ENCODE measurements at places on chromosomes 2 and 18.
A peak's percentile ranks its signal among the peaks of the same experiment; 100 is the strongest.

DNA sequence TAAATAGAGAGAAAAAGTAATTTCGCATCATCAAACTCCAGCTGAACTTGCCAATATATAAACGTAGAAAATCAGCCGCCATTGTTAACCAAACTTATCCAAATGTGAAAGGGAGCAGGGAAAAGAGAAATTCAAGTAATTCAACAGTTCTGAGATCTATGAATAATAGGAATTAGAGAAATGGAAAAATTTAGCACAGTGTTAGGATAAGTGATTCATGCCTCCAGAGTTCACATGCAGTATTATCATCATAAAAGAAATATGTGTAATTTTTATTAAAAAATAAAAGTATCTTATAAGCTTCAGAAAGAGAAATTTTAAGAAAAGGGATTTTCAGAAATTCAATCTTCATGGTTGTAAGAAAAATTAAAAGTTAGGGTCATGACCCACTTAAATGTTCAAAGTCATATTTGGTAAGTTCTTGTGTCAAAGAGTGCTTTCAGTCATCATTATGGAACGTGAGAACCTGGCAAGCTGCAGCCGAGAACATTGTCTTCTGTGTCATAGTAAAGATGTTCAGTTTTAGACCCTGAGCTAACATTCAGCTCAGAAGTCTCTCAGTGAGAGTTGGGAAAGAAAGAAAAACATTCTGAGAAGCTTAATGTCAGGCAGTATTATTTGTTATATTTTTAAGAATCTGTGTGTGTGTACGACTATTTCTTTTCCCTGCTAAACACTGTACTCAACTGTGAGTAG, 414.3 kb upstream of the RGPD4 start:
- no peak for DNase-seq

DNA sequence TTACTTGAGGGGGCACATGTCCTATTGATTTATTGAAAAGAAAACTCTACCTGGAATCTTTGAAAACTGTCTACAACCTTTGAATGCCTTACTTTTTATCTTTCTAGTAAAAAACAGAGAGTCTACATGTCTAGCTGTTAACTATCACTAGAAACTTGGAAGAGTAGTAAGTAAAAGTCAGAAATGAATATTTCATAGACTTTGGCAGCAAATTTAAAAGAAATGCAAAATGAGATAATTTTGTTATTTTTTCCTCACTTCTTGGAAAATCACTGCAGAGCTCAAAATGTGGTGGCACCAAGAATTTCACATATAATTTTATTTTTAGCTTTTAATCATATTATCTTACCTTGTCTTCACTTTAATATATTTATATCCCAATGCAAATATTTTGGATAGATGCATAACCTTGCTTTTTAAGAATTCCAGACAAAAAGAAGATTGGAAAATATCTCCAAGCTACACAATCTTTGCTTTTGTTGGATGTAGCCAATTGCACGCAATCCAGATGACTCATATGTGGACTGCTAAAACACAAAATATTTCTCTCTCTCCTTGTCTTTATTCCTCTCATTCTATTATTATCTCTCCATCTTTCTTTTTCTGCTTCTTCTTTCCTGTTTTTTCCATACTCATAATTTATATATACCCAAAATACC, 92.2 kb upstream of the DSEL start:
- DNase-seq, result no peak

- DNase-seq, result peak; percentile 30
Observed at GRCh38 chr18:31506024-31506742, 8.2 kb downstream of the DSG2 start.

DNA sequence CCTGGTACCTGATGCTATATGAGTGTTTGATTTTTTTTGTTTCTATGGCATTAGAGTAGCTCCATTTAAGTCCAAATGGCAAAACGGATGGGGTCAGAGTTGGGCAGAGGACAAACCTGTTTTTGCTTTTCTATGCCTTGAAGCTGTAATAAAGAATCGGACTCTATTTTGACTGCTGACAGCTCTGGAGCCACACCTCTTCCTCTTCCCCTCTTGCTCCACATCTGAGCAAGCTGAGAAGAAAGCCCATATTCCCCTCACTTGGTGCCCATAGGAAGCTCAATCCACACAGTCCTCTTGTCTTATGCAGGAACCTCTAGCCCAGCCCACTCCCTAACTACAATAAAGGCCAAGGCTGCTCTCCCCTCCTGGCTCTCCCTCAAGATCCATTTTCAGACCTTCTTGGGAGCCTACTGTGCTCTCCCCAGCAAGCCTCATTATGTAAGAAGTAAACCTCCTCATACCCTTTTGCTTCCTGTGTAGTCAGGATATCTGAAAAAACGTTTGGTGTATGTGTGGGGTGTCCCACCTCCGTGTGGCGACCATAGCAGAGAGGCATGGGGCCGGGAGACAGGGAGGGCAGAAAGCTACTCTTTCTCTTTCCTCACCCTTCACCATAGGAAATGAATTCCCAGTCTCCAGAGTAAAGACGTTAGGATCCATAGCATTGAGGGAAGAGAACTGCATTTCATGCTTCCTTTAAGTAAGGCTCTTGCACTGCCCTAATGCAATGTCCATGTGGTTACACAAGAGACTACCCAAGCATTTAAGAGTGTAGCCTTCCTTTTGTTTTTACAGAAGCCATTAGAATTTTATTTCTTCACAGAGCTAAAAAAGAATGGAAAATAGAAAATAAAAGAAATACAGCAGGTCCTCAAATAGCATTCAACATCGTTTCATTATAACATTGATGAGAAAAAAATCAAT, 41.9 kb upstream of the RAPGEF4 start:
- DNase-seq, result no peak

DNA sequence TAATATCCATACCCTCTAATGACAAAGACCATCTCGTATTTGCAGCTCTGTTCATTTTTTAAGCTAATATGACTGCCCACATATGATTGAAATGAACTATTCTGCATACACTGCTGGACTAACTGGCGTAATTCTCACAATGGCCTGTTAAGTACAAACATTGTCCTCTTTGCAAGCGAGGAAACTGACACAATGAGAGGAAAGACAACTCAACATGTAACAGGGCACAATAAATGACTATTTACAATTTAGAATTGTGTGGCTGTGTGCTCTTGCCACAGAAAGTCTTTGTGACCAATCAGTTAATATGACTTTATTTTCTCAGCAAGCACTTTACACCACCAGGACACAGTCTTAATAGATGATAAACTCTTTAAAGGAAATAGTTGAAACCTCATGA, 498.0 kb downstream of the CNTNAP5 start:
- DNase-seq, result no peak

DNA sequence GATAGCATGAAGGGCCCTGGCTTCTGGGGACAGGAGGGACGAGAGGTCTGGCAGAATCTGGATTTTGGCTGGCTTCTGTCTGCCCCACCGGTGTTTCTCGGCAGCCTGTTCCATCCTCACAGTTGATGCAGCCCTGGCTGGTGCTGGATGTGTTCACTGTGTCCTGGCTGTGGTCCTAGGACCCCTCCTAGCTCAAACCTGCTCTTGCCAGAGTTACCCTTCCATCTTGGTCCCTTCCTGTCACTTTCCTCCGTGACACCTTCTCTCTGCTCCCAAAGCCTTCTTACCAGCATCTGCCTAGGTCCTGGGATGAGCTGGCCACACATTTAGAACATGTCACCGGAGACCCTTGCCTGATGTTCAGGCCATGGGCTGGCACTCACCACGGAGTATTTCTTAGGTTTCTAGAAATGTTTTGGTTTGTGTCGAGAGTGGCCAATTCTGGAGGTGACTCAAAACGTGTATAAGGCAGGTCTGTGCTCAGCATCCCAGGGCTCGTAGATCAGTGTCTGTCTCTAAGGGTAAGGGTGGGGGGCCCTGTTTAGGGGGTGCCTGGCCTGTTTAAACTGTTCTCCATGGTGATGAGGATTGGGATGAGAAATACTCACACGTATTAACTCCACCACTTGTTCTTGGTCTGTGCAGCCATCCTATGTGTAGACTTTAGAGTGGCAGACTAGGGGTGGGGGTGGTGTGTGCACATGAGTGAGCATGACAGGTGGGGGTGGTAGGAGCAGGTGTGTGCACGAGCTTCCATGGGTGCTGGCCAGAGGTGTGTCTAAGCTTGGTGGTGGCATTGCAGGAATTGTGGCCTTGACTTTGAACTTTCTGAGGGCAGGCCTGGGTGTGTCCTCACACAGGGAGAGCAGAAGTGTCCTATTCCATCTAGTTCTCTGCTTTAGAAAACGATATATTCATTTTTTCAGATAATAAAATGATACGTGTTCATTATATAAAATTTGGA, 162.7 kb downstream of the DYSF start:
- DNase-seq, result no peak

- DNase-seq, result no peak
Observed at GRCh38 chr2:28276076-28276618, 116.5 kb upstream of the FOSL2 start.

GRCh38 chr2:241666627-241667400, 19.8 kb downstream of the DTYMK start:
- DNase-seq, result no peak

- DNase-seq, result no peak
Observed at GRCh38 chr2:172120118-172120517, 17.4 kb upstream of the DLX2 start.

DNA sequence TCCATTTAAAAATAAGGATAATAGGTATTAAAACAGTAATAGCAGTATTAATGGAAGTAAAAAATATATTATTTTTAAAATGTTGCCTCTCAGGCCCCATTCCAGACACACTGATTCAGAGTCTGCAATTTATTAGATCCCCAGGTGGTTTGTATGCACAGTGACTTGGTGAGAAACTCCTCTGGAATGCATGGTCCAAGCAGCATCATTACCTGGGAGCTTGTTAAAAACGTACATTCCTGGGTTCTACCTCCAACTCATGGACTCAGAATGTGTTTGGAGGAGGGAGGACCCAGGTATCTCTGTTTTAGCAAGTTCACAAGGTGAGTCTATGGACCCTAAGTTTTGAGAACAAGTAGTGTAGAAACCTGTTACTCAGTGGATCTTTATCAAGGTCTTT, 95.6 kb downstream of the ITGA4 start:
- DNase-seq, result no peak

GRCh38 chr2:102313025-102313424, 1.7 kb downstream of the IL1RL1 start:
- DNase-seq, result no peak

- DNase-seq, result peak; percentile 15
Observed at GRCh38 chr18:42414756-42415454, 459.9 kb downstream of the PIK3C3 start.

DNA sequence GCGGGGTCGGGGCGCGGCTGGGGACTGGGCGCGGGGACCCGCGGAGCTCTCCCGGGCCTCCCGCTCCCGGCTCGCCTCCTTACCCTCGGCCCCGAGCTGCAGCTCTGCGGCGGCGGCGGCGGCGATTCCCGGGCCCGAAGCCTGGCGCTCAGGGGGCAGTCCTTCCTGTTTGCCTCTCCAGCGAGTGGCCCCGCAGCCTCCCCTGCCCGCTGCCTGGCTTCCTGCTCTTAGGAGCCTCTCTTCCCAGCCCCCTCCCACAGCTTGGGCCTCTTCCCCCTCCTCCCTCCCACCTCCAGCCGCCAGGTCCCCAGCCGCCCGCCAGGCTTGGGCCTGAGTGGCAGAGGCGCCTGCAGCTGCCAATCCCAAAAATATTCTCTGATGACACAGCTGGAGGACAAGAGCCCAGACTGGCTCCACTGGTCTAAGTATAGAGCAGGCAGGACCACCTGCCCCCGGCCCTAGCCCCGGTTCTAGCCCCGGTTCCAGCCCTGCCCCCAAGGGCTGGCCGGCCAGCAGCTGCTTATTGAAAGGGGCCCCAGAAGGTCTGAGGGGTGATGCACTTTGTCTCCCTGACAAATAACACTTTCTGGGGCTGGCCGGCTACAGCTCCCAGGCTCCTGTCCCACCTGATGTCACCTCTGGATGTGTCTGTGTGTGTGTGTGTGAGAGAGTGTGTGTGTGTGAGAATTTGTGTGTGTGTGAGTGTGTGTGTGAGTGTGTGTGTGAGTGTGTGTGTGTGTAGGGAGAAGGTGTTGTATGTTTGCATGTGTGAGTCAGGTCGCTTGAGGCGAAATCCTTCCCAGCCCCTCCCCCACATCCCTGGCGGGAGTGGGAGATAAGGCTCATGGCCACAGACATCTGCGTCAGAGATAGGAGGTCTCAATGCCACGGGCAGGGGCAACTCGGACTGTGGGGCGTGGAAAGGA, at the start of gene OBSL1:
TSS of gene OBSL1 (minus strand) at position 229 of the 926 bp plus-strand sequence. CDS start 307 bp downstream, outside the sequence.
- peak; percentile 85 for DNase-seq

DNA sequence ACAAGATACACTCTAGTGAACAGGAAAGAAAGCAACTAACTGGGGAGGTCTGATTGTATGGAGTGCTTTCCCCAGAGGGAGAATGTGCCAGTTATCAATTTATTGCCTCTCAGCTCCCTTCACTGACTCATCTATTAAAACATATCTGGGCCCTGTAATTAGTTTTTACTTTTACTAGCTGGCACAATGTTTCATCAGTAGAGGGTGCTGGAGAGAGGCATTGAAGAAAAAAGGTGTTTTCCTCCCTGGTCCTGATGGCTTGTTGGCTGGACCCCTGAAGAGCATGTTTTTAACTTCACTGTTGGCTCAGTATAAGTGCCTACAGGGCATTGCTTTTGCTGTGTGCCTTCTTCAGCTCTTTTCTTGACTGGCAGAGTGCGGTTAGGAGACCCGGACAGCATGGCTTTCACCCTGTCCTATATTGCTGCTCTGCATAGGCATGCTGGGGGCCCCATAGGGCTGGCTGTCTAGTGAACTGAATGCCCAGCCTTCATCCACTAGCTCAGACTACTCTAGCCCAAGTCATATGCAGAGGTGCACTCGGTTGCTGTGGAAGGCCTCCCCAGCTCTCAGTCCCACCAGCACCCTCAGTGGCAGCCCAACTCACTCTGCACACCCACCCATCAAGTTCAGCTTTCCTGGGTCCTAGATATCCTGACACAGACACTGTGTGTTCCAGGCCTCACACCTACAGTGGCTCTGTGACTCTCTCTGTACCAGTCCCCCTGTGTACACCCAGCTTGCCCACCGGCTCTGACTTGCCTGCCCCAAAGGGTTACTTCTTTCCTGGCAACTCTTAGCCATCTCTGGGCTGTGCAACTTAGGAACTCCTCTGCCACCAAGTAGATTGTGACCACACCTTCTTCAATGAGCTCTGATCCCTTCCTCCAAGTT, 62.3 kb upstream of the ACYP2 start:
- no peak for DNase-seq

- no peak for DNase-seq
Observed at GRCh38 chr2:45184606-45185005, 175.4 kb upstream of the SIX2 start.

- no peak for DNase-seq
Observed at GRCh38 chr2:76330865-76331264, 620.1 kb upstream of the GCFC2 start.

- DNase-seq, result no peak
Observed at GRCh38 chr2:202479090-202479489, 103.0 kb downstream of the BMPR2 start.

DNA sequence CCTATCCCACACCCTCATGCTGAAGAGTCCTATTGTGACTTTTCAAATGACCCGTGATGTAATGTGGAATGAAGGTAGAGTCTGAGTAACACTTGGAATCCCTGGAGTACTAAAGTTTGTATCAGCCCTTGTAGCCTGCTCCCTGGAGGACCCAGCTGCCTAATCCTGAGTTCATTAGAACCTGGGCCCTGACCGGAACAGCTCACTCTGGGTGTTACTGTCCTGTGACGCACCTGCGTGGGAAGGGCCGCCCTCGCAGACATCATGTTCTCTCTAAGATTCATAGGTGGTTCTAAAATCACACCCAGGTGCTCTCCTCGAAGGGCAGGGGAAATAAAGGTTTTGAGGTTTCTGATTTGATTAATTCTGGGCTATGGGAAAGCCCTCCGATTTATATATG, 62.3 kb downstream of the NCK2 start:
- no peak for DNase-seq

Data from small intestine (tissue), 16 donors.